CD4-positive, alpha-beta memory T cell (primary cell): ENCODE measurements at places on chromosomes 16 and 17.

DNA sequence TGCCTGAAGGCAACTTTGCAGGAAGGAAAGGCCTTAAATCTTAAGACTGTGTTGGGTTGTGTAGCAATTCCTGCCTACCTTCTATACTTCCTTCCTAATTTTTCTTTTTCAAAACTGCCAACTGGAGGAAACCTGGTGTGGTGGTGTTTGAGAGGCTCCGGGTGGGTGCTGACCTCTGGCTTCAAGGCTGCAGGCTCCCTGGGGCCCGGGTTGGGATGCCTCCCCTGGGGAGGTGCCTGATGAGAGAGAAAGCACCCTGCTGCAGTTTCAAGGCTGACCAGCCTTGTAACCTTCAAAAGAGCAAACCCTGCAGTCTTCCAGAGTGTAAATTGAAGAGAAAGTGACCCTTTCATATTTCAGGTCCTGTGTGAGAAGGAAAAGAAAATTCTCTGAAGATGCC lies 55.9 kb downstream of the MSI2 start:
- no peak for DNase-seq

GRCh38 chr17:1487939-1488825 lies 4.3 kb downstream of the MYO1C start:
- peak; percentile 73 for DNase-seq

GRCh38 chr16:54473226-54473993 lies 186.8 kb upstream of the IRX3 start:
- DNase-seq, result no peak

- DNase-seq, result no peak
Measured at GRCh38 chr16:1900452-1900774, 17.8 kb downstream of the HS3ST6 start.

DNA sequence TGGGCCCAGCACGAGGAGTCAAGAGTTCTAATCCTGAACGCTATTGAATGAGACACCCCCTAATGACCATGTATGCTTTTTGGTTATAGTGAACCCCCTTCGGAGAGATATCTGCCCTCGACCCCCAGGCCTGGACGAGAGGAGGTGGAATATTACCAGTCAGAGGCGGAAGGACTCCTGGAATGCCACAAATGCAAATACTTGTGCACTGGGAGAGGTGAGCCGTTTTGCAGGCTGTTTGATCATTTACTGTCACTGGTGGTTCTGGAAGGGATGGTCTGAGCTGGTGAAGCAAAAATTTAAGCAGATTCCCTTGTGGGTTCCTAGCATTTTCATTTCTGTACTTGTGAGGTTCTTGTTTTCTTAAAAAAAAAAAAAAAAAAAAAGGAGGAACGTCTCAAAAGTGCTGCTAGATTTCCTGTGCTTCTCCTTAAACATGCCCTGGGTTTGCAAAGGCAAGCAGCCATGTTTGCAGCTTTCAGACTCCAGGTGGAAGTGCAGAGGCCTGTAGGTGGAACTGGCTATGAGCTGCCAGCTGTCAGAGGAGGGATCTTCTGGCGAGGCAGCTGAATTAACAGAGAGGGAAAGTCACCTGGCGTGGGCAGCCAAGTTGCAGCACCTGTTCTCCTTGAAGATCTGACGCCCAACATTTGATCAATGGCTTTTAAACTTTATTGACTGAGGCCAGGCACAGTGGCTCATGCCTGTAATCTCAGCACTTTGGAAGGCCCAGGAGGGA lies 3.5 kb downstream of the MARVELD3 start:
- DNase-seq, result no peak

GRCh38 chr17:3744014-3744413 lies 20.3 kb downstream of the HASPIN start:
- no peak for DNase-seq

DNA sequence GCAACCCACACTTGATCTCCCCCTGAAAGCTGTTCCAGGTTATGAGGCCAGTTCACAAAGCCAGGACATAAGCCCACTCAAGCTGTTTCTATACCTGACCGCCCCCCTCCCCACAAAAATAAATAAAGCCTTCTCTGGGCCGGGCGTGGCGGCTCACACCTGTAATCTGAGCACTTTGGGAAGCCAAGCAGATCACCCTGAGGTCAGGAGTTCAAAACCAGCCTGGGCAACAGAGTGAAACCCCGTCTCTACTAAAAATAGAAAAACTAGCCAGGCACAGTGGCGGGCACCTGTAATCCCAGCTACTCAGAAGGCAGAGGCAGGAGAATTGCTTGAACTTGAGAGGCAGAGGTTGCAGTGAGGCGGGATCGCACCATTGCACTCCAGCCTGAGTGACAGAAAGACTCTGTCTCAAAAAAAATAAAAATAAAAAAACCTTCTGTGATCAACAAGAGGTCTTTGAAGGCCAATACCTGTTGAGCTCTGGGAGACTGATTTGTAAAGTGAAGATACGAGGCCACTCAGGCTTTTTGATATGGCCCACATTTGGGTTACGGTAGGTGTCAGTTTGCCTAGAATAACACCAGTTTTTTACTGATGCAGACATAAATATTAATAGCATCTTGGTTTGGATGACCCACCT lies 2.2 kb downstream of the KDM8 start:
- DNase-seq, result no peak

DNA sequence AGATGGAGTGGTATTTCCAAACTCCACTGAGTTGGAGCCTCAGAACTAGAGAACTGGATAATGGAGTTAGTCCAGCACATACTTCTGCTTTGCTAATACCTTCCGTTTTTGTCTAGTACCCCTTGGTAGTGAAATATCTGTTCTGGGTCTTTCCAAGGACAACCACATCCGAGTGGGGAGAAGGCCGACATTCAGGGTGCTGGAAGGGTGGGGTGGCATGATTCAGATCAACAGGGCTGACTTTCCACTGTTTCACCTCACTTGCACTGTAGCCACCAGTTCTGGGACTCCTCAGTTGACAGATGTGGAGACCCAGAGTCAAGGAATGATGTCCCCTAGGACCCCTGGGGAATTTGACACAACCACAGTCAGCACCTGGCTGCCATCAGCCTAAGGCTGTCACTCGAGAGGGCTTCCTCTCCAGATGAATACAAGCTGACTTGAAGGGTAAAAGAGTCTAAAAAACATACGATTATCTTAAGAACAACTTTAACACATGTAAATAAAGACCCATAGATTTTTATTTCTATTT lies 84.8 kb upstream of the HNF1B start:
- no peak for DNase-seq

DNA sequence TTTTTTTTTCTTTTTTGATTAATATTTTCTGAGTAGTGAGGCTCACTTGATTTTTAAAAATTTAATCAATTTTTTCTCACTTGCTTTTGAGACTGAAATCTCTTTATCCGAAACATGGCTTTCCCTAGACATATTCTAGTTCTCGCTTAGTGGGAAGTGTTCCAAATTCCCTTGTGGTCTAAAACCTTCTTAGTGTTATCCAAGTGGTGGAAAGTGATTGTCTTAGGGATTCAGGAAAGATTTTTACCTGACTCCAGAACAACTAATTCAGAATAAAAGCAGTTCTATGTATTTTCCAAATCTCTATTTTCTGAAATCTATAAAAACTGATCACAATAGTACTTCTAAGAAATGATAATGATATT lies 178.8 kb downstream of the MAP2K6 start:
- DNase-seq, result no peak

DNA sequence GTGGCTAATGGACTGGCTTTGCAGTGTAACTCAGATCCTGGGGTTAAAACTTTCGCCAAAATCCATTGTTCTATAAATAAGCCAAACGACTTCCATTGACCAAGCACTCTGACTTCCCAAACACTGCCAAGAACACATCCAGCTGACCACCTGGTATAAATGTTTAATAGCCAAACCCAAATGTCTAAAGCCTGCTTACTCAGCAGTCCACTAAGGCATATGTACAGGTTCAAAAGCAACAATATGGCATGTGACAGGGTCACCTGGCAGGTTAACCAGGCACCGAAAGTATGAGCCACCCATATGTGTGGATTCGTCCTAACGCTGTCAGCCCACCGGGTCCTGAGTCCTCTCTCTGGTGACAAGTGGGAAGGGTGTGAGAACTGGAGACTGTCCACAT lies 2.1 kb downstream of the CSNK1D start:
- no peak for DNase-seq

GRCh38 chr17:80738987-80739730 lies 194.5 kb downstream of the RPTOR start:
- peak; percentile 15 for DNase-seq

GRCh38 chr16:81863630-81864352 lies 84.7 kb downstream of the PLCG2 start:
- no peak for DNase-seq

- no peak for DNase-seq
Measured at GRCh38 chr17:75596320-75597087, 8.9 kb downstream of the MYO15B start.

GRCh38 chr17:34412534-34412933 lies 49.5 kb upstream of the CCL1 start:
- no peak for DNase-seq

- no peak for DNase-seq
Measured at GRCh38 chr17:64064331-64064730, 43.9 kb upstream of the ICAM2 start.

DNA sequence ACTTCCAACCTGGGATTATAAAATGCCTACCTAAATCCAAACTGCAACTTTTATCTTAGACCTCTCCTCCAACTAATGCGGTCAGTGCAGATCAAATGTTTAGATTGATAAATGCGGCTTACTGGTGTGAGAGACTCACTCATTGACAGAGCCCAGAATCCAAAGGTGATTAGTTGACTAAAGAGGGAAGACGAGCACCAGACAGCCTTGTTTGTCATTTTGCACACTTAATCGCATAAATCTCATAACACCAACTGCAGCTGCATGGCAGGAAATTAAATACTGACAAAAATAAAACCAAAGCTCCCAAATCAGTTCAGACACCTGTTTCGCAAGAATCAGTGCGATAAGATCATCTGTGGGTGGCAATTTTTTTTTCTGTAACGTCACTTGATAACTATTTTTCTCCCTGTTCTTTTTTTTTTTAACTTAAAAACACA lies 35.9 kb downstream of the NACA2 start:
- DNase-seq, result peak; percentile 19

DNA sequence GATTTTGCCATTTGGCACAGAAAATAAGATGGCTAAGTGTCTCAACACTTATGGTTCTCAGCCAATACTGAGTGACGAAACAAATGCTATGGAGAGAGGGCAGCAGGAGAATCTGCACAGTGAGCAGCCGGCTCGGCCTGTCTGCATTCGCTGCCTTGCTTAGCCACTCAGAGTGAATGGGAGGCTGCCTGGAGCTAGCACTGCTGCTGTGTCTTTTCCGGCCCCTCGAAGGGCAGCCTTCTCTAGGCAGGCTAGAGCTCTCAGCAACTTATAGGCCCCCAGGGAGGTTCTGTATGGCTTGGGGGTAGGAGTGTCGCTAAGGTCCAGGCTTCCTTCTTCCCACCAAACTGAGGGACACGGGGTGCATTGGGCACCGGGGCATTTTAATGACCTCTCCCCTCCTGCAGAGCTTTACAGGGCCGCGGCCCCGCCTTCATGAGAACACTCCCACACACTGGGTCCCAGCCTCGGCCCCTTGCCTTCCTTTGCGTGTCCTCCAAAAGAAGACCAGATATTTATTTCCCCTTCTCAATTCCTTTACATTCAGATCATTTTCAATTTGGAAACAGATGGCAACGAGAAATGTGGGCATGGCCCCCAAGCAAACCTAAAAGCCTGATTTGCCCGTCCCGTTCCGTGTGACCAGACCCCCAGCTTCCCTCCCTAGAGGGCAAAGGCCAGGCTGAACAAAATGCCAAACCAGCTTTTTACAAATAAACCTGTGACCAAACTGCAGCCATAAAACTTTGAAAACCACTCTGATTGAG lies 670.9 kb downstream of the TOX3 start:
- DNase-seq, result no peak

- DNase-seq, result no peak
Measured at GRCh38 chr17:37742116-37742761, 2.6 kb downstream of the HNF1B start.

- peak; percentile 74 for DNase-seq
Measured at GRCh38 chr16:88469615-88470395, 16.7 kb downstream of the ZFPM1 start.

GRCh38 chr17:45958307-45958706 lies 40.7 kb upstream of the STH start:
- DNase-seq, result no peak

GRCh38 chr17:63954402-63955063 lies 18.2 kb downstream of the SCN4A start:
- DNase-seq, result peak; percentile 33

DNA sequence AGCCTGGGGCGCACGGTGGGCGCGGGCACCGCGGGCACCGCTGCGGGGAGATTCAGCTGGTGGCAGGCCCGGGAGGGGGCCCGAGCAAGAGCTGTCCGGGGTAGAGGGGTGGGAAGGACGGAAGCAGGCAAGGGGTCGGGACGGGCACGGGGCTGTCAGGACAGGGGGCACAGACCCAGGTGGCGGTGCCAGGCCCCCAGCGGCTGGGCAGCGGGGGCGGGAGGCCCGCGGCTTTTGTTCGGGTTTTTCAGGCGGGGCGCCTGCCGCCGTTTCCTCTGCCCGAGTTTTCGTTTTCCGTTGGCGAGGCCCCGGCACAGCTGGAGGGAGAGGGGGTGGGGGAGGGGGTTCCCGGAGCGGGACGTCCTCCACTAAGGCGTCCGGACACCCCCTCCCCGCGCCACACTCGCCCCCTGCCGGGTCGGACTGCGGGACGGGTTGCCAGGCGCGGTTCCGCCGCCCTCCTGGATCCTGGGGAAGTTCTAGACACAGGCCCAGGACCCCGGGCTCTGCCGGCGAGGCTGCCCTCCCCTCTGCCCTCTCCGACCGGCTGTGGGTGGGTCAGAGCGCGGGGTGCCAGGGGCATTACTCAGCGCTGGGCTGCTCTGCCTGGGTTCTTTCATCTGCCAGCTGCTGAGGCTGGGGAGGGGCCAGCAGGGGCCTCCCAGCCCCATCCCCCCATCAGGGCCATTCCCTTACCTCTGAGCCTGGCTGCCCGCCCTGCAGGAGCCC lies 543 bp downstream of the ARHGAP23 start:
- DNase-seq, result no peak

DNA sequence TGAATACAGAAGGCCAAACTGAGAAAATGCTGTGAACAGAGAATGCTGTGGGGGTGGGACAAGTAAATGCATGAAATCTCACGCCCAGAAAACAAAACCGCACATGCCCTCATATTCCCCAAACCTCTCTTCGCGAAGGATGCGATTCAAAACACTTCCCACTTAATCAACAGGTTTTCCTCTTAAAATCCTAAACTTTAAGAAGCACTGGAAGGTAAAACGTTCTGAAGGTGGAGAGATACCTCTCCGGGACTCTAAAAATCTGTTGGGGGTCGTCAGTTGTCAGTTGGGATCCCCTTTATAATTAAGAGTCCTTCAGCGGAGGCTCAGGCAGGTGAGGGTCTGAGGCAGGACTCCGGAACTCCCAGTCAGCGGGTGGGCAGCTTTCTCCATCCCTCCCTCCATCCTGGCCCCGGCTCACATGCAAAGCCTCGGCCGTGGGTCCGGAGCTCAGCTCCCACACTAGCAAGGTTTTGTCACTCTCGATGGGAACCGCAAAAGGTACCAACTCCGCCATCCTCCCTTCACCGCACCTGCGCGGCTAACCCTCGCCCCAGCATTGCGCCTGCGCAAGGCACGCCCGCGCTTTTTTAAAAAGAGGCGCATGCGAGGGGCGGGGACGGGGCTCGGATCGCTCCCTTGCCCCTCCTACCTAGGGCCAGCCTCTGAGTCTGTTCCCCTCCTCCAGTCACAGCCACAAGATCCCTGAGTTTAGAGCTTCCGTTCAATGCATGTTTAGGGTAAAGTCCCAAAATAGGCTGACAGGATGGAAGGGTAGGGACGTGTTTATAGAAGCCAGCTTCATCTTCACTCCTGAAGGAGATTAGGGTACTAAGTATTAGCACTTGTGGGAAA lies at the start of gene RDM1:
TSS of gene RDM1 (minus strand) at position 563 of the 855 bp plus-strand sequence. CDS start at position 517, 46 bp downstream.
- DNase-seq, result peak; percentile 74

- DNase-seq, result peak; percentile 89
Measured at GRCh38 chr17:78356101-78356713, 3.7 kb downstream of the SOCS3 start.
